ENCODE measurements at places on chromosomes 12 and 14.

DNA sequence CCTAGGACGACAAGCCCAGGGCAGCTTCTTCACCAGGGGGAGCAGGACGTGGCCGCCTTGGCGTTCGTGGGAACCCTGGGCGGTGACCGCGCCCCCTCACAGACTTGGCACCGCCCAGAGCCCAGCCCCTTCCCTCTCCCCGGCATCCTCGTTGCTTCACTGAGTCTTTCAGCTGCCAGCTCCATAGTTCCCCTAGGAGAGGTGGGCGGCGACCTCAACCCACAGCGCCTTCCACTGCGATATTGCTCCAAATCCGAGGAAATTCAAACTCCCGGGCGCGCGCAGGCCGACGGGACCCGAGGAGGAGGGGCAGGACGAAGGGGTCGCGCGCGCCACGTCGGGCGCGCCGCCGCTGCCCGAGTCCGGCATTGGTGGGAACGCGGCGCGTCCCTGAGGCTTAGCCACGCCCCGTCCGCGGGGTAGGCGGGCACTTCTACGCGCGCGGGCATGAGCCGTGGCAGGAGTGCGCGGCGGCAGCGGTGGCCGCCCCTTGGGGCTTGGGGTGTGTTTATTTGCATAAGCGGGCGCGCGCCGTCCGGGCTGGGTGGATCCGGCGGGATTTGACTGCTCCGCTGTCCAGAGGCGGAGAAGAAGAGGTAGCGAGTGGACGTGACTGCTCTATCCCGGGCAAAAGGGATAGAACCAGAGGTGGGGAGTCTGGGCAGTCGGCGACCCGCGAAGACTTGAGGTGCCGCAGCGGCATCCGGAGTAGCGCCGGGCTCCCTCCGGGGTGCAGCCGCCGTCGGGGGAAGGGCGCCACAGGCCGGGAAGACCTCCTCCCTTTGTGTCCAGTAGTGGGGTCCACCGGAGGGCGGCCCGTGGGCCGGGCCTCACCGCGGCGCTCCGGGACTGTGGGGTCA lies at the start of the genes APAF1 and IKBIP:
TSS of gene APAF1 (plus strand) at position 579 of the 860 bp plus-strand sequence. CDS start 3,070 bp downstream, outside the sequence.
TSS of gene IKBIP (minus strand) at position 77 of the 860 bp plus-strand sequence. CDS start 87 bp downstream, outside the sequence.
- peak; percentile 94 for DNase-seq

DNA sequence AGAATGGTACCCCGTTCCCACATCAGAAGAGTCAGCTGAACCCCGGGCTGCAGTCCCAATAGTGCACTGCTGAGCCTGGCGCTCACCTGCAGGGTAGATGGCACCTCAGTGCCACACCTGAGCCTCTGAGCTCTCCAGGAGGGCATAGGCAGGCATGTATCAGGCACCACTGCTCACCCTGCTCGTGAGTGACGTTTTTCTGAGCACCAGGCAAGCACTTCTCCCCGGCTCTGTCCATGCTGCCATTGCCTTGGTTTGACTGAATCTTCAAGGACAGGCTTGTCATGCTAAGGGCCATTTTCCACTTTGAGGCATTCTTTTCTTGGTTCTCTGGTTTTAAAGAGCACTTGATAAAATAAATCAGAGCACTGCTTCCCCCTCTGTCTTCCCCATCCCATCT lies 161.6 kb upstream of the PRMT8 start:
- no peak for DNase-seq

DNA sequence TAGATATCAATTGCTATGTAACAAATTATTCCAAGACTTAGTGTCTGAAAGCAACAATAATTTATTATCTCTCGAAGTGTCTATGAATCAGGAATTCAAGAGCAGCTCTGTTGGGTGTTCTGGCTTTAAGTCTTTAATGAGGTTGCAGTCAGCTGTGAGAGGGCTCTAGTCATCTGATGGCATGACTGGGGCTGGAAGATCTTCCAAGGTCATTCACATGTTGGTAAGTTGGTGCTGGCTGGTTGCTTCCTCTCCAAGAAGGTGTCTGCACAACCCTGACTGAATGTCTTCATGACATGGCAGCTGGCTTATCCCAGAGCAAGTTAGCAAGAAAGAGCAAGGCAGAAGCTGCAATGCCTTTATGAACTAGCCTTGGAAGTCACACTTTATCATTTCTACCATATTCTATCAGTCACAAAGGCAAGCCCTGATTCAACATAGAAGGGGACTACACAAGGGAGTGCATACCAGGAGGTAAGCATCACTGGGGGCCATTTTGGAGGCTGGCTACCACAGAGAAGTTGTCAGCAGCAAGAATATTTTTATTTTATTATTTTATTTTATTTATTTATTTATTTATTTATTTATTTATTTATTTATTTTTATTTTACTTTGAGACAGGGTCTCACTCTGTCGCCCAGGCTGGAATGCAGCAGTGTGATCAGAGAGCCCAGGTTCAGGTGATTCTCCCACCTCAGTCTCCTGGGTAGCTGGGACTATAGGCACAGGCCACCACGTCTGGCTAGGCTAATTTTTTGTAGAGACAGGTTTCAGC lies 7.6 kb upstream of the SLC38A2 start:
- no peak for DNase-seq

DNA sequence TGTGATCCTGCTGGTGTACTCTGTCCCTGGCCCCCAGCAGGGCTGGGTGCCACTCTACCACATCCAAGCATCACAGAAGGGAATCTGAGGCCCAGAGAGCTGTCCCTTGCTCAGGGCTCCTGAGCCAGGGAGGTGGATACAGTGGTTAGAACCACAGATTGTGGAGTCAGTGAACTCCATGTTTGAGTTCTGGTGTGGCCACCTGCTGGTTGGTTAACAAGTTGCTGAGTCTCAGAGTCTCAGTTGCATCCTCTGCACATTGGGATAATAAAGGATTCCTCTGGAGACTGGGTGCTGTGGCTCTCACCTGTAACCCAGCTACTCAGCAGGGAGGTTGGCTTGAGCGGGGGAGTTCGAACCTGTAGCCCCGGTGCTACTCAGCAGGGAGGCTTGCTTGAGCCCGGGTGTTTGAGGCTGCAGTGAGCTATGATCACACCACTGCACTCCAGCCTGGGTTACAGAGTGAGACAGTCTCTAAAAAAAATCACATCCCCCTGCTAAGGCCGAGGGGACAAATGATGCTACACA lies 39.4 kb downstream of the MVK start:
- DNase-seq: no peak

- no peak for DNase-seq
Observed at GRCh38 chr14:100621806-100622205, 34.6 kb upstream of the BEGAIN start.

Measured in CD4-positive, alpha-beta T cell treated with Interleukin-4 for 1 hour (primary cell).